ENCODE measurements at places on chromosomes 6 and 20.

DNA sequence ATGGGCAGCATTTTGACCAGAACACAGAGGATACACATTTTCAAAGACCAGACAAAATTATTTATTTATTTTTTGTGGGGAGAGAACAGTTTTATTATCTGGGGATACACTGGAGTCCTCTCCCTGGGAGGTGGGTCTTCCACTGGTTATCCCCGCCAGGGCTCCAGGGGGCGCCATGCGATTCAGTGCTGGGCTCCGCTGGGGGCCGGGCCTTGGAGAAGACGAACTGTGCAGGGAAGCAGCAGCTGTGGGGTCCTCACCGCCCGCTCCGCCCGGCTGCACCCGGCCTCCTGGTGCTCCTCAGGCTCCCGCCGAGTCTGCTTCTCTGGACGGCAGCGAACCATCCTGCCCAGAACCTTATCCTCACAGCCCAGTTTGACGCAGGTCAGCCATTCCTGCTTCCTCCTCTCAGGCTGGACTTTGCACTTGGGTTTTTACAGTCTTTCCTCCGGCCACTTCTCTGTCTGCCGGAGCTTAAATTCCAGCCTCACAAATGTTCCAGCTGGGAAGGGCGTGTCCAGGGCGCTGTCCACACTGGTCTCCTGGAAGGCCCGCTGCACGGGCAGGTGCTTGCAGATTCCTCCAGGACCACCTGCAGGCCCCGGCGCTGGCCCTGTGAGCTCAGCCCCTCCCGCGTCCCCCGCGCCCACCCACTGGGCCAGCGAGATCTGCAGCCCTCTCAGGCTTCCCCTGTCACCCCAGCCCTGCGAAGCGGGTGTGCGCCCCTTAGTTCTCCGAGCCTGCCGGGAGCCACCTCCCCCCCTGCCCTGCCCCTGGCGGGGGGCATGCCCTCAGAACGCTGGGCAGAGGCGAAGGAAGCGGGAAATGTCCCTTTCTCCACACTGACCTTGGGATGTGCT lies 1830.0 kb upstream of the DEFB115 start:
- DNase-seq = no peak

DNA sequence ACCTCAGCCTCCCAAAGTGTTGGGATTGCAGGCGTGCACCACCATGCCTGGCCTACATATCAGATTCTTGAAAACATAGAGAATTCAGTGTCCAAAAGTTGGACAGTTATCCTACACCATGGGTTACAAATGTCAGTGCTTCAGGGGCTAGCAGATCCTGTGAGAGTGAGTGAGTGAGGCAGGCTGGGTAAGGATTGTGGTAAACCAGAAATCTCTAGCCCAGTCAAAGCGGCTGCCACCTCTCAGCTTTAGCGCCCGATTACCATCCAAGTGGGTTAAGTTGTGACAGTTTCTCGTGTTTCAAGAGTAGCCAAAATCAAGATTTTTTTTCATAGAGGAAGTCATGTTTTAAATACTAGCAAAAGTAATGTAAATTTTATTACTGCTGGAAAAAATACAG lies 21.9 kb upstream of the CSE1L start:
- DNase-seq = no peak

GRCh38 chr20:444117-444516 lies 18.2 kb downstream of the TBC1D20 start:
- DNase-seq = no peak

DNA sequence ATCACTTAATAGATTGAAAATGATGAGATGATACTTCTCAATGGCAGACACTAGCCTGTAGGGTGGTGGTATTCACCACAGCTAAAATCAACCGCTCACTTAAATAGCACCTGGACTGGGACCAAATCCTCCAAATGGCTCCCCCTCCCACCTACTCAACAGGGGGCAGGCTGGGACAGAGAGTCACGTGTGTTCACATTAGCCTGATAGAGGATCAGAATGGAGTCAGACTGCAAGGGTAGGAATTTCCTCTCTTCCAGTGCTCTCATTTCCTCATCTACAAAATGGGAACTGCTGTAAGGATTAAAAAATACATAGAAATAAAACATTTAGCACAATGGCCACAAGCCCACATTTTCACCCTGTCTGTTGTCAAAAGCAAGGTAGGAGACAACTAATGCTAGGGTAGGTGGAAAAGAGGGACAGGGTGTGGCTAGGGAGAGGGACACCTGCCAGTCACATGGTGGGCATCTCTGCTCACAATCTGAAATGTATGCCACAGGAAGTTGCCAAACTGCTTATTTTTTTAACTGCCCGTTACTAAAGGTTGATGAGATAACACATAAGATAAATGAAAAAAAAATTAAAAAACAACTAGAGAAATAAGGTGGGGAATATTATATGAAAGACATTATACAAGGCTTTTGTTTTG lies 55.3 kb downstream of the BACH2 start:
- no peak for DNase-seq

- no peak for DNase-seq
Measured at GRCh38 chr6:52494298-52495072, 74.3 kb downstream of the EFHC1 start.

GRCh38 chr20:24473435-24474223 lies 4.2 kb downstream of the SYNDIG1 start:
- DNase-seq = no peak

- DNase-seq = no peak
Measured at GRCh38 chr6:33433001-33433543, 13.2 kb downstream of the SYNGAP1 start.

- no peak for DNase-seq
Measured at GRCh38 chr6:143700684-143701348, 23.1 kb downstream of the PHACTR2 start.

DNA sequence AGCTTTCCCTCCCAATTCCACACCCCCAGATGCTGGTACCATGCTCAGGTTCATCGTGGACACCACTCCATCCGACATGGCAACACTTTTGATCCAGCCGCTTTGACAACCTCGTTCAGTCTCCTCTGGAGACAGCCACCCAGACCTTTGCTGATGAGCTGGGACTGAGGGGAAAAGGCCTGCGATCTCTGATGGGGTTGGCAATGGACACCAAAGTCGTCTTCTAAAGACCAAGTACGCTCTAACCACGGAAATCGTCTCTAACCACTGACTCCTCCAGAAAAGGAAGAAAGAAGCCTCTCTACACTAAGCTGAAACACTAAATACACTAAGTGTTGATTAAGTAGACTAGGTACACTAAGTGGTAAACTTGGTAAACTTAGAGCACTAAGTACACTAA lies 26.1 kb upstream of the HLA-E start:
- no peak for DNase-seq

GRCh38 chr6:77987035-77987384 lies 334.2 kb downstream of the MEI4 start:
- no peak for DNase-seq

GRCh38 chr20:46512943-46513844 lies at the start of gene ZNF334:
Gene ZNF334 (minus strand): TSS chr20:46513559. CDS start chr20:46512102, 1,457 bp downstream.
- DNase-seq = no peak

DNA sequence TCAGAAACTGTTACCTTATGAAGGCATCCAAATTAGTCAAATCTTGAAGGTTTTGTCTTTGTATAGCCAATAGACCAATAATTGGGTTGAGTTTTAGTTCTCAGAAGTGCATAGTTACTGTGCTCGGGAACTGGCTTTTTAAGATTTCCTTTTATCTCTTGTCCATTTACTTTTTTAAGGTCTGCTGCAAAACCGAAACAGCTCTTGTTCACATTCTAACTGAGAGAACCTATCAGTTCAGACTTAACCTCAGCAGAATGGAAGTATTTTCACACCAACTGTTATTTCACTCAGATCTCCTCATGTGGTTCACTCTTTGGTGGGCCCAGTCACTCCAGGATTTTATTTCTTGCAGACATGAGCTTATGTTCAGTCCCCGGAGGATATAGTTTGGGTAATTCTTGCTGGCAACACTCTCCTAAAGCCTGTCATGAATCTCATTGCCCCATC lies 55.5 kb downstream of the TPBG start:
- no peak for DNase-seq

DNA sequence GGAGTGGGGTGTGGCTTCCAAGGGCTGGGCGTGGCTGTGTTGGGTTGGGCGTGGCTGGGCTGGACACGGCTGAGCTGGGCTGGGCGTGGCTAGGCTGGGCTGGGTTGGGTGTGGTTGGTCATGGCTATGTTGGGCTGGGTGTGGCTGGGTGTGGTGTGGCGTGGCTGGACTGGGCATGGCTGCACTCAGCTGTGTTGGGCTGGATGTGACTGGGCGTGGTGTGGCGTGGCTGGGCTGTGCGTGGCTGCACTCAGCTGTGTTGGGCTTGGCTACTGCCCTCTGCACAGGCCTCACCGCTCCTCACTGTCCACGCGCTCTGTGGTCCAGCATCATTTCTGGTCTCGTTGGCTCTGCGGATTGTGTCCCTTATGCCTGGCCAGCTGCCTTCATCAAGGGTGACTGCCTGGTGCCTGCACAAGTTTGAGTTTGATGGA lies 43.5 kb upstream of the SLCO4A1 start:
- DNase-seq = no peak

- no peak for DNase-seq
Measured at GRCh38 chr6:7169296-7169721, 61.5 kb downstream of the RREB1 start.

All from NCI-H187 treated with DMSO at 0.1 percent for 48 hours (cell line).